H9 (cell line): ENCODE measurements at places on chromosomes 3 and 15. TPM values are rescaled to one million over a fixed set of nuclear protein-coding genes. Genes with fewer than 3 reads are reported as not detected.

Gene GRK7
- not detected in 2 replicates for total RNA-seq

Gene ANKUB1
- total RNA-seq = not detected in 2 replicates

Gene PPP1R14D
- not detected in 2 replicates for total RNA-seq

Gene USP50
- not detected in 2 replicates for total RNA-seq

- no peaks in the 10 kb centered on the region; the same call in 1 of the 2 replicates for H3K4me1 ChIP-seq
- H3K27ac ChIP-seq = no peak overlapping the region
- no peaks in the 10 kb centered on the region for H3K36me3 ChIP-seq
- no peak for DNase-seq
These were observed 374.9 kb upstream of the TGFBR2 start for GRCh38 chr3:30231277-30232141.

DNA sequence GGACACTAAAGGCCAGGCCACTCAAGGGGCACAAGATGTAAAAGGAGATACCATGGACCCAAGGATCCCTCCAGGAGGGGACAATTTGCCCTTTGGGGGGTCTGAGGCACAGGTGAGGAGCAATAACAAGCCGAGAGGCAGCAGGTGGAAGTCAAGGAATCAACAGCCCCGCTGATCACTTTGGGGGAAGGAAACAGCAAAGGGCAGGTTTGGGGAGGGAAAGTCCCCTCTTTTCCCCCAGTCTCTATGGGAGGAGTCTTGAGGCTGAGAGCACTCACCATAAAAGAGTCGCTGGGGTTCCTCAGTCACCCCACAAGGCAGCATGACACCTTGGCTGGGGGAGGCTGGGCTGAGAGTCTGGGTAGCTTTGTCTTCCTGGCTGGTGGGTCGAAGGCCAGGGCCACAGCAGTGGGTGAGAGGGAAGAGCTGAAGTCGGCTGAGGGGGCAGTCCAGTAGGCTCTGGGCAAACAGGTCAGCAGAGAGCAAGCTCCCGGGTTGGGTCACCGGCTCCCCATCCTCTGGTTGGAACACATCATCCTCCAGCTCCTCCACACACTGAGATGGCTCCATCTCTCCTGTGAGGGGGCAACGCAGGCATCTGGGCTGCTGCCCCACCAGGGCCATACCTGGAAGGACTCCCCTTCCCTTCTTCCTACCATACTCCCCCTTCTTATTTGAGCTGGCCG is 3.0 kb downstream of the BMF start:
- no peak for DNase-seq
- H3K27me3 ChIP-seq = no peaks in the 10 kb centered on the region; the same call in 1 of the 2 replicates
- peak overlapping the region; percentile 97; the same call in 2 of the 3 replicates for H3K4me3 ChIP-seq
- H3K27ac ChIP-seq = no peak overlapping the region
- peaks cover 33% of the 10 kb centered on the region for H3K36me3 ChIP-seq

- no peak overlapping the region for H3K27ac ChIP-seq
- H3K4me3 ChIP-seq = no peak overlapping the region
- no peaks in the 10 kb centered on the region for H3K27me3 ChIP-seq
- H3K4me1 ChIP-seq = no peaks in the 10 kb centered on the region
- H3K36me3 ChIP-seq = peaks cover 52% of the 10 kb centered on the region
- peak; percentile 65 for DNase-seq
These were observed 102.8 kb downstream of the SOX14 start for GRCh38 chr3:137866933-137867332.

- no peaks in the 10 kb centered on the region for H3K27me3 ChIP-seq
- no peaks in the 10 kb centered on the region for H3K4me1 ChIP-seq
- H3K4me3 ChIP-seq = no peak overlapping the region
- H3K27ac ChIP-seq = no peak overlapping the region
- no peak for DNase-seq
- peaks cover 7% of the 10 kb centered on the region for H3K36me3 ChIP-seq
These were observed 64.7 kb upstream of the ZBTB38 start for GRCh38 chr3:141303481-141304223.

DNA sequence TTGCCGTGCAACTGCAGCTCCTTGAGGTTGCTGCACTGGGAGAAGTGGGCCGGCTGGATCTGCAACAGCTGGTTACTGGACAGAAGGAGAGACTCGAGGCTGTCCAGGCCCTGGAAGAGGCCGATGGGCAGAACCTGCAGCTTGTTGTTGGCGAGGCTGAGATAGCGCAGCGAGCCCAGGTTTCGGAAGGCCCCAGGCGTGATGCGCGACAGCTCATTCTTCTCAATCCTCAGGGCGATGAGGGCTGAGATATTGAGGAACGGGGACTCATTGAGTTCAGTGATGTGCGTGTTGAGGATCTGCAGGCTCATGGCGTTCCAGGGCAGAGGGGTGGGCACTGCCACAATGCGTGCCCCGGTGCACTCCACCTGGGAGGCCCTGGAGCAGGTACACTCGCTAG is 9.0 kb downstream of the LRRC15 start:
- H3K27me3 ChIP-seq = no peaks in the 10 kb centered on the region
- no peak overlapping the region for H3K4me3 ChIP-seq
- no peaks in the 10 kb centered on the region for H3K4me1 ChIP-seq
- H3K36me3 ChIP-seq = no peaks in the 10 kb centered on the region

DNA sequence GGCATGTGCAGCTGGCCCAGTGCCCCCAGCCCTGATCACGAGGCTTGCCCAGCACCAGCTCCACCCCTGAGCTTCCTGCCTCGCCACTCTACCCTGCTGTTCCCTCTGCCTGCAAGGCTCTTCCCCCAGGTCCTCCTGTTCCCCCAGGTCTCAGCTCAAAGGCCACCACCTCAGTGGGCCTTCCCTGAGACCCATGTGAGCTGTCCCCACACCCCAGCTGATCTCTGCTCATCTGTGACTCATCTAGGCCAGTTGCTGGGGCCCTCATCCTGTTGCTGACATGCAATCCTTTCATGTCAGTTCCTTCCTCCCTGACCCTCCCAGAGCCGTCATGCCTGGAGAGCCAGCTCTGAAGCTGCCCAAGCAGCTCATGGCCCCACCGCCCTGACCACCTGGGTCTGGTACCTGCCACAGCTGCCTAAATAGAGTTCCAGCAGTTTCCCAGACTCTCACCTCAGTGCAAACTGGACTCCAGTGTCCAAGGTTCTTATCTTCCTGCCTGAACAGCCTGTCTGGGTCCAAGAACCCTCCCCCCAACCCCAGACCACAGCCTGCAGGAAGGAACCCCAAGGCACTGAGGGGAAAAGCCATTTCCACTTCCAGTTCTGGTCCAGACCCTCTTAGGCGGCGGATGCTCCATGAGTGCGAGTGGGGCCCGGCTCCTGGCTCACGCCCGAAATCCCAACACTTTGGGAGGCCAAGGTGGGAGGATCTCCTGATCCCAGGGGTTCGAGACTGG is 116.6 kb upstream of the IQSEC1 start:
- H3K36me3 ChIP-seq = no peaks in the 10 kb centered on the region
- no peak overlapping the region for H3K27ac ChIP-seq
- H3K27me3 ChIP-seq = no peaks in the 10 kb centered on the region
- H3K4me3 ChIP-seq = no peak overlapping the region
- DNase-seq = no peak
- H3K4me1 ChIP-seq = no peaks in the 10 kb centered on the region; the same call in 1 of the 2 replicates

GRCh38 chr3:52456169-52456799 is 880 bp downstream of the NISCH start:
- peak overlapping the region; percentile 89 for H3K4me3 ChIP-seq
- DNase-seq = peak; percentile 45
- no peak overlapping the region for H3K27ac ChIP-seq
- no peaks in the 10 kb centered on the region for H3K27me3 ChIP-seq
- peaks cover 42% of the 10 kb centered on the region for H3K36me3 ChIP-seq

DNA sequence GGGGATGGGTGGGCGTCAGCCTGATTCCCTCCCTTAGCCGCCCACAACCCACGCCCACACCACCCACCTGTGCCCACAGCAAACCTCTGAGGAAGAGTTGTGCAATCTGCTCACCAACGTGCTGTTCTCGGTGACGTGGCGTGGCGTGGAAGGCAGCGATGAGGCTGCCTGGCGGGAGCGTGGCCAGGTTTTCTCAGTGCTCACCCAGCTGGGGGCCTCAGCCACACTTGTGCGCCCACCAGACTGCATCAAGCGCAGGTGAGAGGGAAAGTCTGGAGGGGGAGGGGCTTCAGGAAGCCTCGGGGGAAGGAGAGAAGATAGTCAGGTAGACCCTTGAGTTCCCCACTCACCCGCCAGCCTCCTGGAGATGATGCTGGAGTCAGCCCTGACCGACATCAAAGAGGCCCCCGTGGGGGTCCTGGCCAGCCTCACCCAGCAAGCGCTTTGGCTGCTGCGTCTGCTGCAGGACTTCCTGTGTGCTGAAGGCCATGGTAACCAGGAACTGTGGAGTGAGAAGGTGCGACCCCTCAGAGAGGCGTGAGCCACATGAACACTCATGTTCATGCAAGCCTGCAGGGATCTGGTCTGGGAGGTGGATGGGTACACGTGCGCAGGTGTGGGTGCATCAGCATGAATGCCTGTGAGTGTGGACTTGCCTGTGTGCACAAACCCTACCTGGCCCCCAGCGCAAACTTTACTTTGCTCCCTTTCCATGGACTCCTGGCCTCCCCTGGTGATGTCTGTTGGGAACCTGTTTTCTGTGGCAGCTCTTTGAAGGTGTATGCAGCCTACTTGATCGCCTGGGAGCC is 21.7 kb downstream of the NBEAL2 start:
- no peak for DNase-seq
- no peak overlapping the region for H3K27ac ChIP-seq
- H3K27me3 ChIP-seq = no peaks in the 10 kb centered on the region

DNA sequence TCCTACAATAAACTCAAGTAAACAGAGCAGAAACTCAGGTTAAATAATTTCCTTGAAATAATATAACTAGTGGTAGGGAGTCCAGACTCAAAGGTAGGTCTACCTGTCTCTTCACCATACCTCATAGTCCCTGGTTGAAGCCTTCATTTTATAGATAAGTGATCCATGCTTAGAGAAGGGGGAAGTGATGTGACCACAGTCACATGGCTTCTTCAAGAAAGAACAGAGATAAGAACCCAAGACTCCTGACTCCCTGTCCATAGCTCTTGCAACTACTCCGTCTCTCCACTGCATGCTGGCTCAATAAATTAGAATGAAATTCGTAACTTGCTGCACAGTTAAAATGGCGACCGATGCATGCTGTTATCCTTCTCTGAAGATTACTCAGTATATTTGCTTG is 11.0 kb upstream of the C15orf61 start:
- H3K27me3 ChIP-seq = no peaks in the 10 kb centered on the region
- DNase-seq = no peak
- H3K36me3 ChIP-seq = peaks cover 10% of the 10 kb centered on the region

- H3K4me3 ChIP-seq = no peak overlapping the region
- H3K27me3 ChIP-seq = no peaks in the 10 kb centered on the region
- H3K4me1 ChIP-seq = no peaks in the 10 kb centered on the region
- no peaks in the 10 kb centered on the region for H3K36me3 ChIP-seq
- no peak overlapping the region for H3K27ac ChIP-seq
- DNase-seq = no peak
These were observed 267.6 kb downstream of the AGBL1 start for GRCh38 chr15:86347245-86347644.

DNA sequence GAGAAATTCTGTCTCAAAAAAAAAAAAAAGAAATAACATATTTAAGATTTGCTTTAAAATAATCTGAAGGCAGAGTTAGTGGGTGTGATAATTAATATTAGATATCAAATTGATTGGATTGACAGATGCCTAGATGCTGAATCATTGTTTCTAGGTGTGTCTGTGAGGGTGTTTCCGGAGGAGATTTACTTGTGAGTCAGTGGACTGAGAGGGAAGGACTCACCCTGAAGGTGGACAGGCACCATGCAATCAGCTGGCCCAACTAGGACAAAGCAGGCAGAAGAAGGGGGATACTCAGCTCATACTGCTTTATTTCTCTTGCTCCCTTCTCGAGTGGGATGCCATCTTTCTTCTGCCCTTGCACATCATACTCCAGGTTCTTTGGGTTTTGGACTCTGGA is 16.7 kb upstream of the RPL24 start:
- H3K4me3 ChIP-seq = no peak overlapping the region
- H3K27ac ChIP-seq = no peak overlapping the region
- no peak for DNase-seq
- no peaks in the 10 kb centered on the region for H3K4me1 ChIP-seq

- no peak overlapping the region for H3K27ac ChIP-seq
- no peaks in the 10 kb centered on the region; the same call in 1 of the 2 replicates for H3K27me3 ChIP-seq
- no peaks in the 10 kb centered on the region; the same call in 1 of the 2 replicates for H3K4me1 ChIP-seq
- H3K36me3 ChIP-seq = peaks cover 25% of the 10 kb centered on the region
- no peak for DNase-seq
- H3K4me3 ChIP-seq = no peak overlapping the region
These were observed 881.5 kb downstream of the VGLL3 start for GRCh38 chr3:86109434-86109833.

DNA sequence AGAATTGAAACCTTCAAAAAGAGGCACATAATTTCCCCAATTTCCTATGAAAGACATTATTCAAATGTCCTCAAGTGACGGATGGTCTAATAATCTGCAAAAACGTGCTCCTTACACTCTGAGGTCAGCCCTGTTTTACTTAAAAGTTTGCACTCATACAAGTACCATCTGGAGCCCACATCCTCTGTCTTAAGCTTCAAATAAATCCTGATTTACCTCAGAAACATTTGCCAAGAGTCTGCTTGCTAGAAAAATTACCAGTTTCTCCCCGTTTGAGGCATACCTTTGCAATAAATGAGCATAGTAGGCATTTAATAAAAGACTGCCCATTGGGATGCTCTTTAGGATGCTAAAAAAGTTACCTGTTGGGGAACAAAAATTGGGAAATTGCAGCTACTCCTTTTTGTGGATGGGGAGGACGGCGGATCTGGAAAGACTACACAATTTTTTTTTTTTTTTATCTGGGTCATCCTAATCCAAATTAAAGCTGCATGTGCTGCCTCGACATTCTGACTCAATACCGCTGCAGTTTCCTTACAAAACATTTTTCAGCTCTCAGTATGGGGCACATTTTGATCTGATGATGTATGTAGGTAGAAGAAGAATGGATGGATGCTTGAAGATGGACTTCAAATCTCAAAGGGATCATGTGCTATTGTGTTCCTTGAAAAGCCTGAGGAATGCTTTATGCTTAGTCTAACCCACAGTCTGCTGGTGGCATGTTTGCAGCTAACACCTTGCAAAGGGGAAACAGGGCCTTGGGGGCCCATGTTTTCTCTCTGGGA is 233.7 kb upstream of the ADAMTS9 start:
- H3K4me1 ChIP-seq = peaks cover 5% of the 10 kb centered on the region
- no peak overlapping the region for H3K27ac ChIP-seq
- H3K4me3 ChIP-seq = no peak overlapping the region
- no peaks in the 10 kb centered on the region for H3K27me3 ChIP-seq
- DNase-seq = no peak

- no peaks in the 10 kb centered on the region for H3K36me3 ChIP-seq
- DNase-seq = no peak
- no peaks in the 10 kb centered on the region for H3K27me3 ChIP-seq
- H3K4me1 ChIP-seq = peaks cover 3% of the 10 kb centered on the region; the same call in 1 of the 2 replicates
- H3K4me3 ChIP-seq = no peak overlapping the region
These were observed 4.4 kb upstream of the ATOSA start for GRCh38 chr15:52683580-52683979.

- DNase-seq = no peak
- H3K36me3 ChIP-seq = no peaks in the 10 kb centered on the region
- H3K27me3 ChIP-seq = no peaks in the 10 kb centered on the region
- H3K4me1 ChIP-seq = no peaks in the 10 kb centered on the region
- no peak overlapping the region for H3K27ac ChIP-seq
These were observed 128.2 kb downstream of the MINAR1 start for GRCh38 chr15:79560384-79560783.
